Stimulated activated CD4-positive, alpha-beta T cell treated with anti-CD3 and anti-CD28 coated beads, TNF-alpha, amount 100 ng/mL, for 24 hours (primary cell): ENCODE measurements at places on chromosomes 2 and 18.

- no peak for DNase-seq
These were observed 27.4 kb upstream of the MRO start for GRCh38 chr18:50847192-50847591.

DNA sequence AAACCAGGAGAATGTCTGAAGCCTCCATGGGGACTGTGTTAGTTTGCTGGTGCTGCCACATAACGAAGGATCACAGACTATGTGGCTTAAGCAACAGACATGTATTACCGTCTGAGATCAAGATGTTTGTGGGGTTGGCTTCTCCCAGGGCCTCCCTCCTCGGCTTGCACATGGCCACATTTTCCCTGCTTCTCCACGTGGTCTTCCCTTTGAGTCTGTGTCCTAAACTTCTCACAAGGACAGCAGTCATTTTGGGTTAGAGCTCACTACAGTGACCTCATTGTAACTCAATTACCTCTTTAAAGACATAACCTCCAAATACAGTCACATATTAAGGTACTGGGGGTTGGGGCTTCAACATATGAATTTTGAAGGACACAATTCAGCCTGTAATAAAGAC is 44.6 kb upstream of the LPIN2 start:
- no peak for DNase-seq

- DNase-seq = no peak
These were observed 543.4 kb downstream of the IRS1 start for GRCh38 chr2:226256237-226256636.

DNA sequence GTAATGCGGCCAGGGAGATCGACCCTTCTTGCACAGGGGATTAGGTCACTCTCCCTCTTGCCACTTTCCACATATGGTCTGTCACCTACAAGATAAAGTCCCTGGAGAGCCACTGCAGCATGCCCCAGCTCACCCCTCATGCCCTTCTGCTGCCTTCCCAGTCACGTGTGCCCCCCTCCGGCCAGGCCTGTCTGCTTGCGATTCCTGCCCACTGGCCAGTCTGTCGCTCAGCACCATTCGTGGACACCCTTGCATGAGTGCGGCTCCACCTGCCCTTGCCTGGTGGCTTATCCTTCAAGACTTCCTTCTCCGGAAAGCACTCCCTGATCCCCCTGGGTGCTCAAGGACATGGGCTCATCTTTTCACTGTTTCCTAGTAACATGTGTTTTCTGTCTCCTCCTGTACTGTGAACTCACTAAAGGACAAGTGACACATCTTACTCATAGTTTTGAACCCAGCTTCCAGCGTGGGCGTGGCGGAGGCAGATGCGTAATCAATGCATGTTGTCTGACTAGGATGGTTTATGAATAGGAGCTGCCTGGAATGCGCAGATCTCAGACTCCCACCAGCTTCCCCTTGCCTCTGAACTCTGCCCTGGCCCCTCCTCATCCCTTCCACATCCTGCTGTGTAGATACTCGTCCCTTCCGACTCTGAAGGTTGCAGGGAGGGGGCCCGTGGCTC is 7.8 kb upstream of the NT5DC4 start:
- no peak for DNase-seq
